ENCODE measurements at places on chromosomes 11 and 22. TPM values are rescaled to one million over a fixed set of nuclear protein-coding genes. Genes with fewer than 3 reads are reported as not detected.
A peak's percentile ranks its signal among the peaks of the same experiment; 100 is the strongest.

Gene MFRP
- total RNA-seq: not detected

DNA sequence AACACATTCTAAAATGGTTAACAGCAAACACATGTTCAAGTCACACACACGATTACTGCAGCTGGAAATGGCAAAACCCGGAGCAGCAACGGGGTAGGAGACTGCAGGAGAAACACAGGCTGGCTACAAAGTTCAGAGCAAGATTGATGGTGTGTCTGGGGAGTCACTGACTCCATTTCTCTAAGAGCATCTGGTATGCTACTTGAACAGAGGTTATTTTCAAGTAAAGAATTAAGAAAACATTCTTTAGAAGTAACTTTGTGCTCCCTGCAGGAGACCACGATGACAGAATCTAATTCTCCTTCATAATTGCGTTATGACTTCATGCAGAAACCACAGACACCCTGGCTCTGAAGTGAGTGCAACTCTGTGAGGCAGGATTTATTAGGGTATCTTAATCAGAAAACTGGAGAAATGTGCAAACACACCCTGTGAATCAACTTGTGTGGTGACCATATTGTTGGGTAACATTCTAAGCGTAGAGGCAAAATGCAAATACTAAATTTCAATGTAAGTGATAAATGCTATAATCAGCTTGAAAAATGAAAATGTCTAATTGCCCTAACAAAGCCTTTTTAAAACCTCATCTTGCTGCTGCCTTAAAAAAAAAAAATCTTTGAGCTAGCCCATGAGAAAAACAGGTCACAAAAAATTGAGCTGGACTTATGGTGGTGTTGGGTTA, 303.0 kb downstream of the CADM1 start:
- no peak overlapping the region for H3K4me3 ChIP-seq
- no peaks in the 10 kb centered on the region for H3K36me3 ChIP-seq
- peak overlapping the region; percentile 63 for H3K27ac ChIP-seq

GRCh38 chr11:77080643-77081210, 14.0 kb downstream of the CAPN5 start:
- H3K4me3 ChIP-seq: no peak overlapping the region
- H3K4me1 ChIP-seq: peaks cover 11% of the 10 kb centered on the region
- no peaks in the 10 kb centered on the region for H3K27me3 ChIP-seq

DNA sequence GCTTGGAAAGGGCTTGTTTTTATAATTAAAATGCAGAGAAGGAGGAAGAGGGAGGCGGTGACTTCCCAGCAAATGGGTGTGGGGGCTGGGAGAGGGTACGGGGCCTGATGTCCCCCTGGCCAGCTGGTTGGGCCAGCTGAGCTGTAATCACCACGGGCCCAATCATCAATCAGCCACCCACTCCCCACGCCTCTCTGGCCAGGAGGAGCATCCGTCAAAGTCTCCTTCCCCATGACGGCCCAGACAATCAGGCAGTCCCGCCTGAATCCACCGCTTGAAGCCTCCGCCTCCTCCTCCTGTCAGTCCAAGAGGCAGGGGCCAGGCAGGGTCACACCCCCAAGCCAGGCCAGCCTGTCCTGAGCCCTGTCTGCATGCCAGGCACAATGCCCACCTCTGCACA, 13.3 kb upstream of the CABP7 start:
- no peak for DNase-seq
- no peak overlapping the region for H3K27ac ChIP-seq
- H3K36me3 ChIP-seq: no peaks in the 10 kb centered on the region
- peaks cover 2% of the 10 kb centered on the region for H3K4me1 ChIP-seq
- H3K27me3 ChIP-seq: peaks cover 18% of the 10 kb centered on the region

DNA sequence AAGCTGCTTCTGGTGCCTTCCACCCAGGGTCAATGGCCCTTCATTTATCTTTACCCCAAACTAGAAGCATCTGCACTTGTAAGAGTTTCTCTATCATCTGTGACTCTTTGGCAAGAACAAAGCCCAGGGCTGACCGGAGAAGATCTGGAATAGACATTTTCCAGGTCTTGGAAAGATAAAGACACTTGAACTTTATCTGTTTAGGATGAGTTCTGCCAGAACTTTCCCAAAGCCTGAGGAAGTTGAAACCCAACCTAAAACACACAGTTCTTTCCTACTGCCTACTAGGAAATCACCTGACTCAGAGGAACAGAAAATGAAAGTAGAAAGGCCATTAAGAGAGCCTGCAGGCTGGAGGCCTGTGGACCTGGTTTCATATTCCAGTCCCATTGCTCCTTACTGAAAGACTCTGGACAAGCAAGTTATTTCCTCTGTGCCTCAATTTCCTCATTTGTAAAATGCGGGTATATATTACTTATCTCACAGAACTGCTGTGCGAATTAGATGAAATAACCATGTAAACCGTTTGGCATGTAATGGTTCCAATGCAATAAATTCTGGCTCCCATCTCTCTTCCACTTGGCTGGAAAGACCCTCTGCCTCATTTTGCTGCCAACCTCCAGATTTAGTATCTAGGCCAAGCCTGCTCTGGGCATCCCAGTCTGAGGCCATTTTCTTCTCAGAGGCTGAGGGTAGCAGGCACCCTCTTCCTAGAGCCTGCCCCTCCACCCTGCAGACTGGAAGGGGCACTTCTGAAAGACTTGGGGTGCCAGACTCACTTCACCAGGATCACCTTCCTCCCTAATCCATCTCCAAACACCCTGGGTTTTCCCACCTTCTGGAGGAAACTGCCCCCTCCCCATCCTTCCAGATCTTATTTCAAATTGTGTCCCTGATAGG, 1.2 kb downstream of the UBE2L6 start:
- peaks cover 26% of the 10 kb centered on the region for H3K4me1 ChIP-seq
- DNase-seq: no peak
- no peaks in the 10 kb centered on the region for H3K36me3 ChIP-seq

DNA sequence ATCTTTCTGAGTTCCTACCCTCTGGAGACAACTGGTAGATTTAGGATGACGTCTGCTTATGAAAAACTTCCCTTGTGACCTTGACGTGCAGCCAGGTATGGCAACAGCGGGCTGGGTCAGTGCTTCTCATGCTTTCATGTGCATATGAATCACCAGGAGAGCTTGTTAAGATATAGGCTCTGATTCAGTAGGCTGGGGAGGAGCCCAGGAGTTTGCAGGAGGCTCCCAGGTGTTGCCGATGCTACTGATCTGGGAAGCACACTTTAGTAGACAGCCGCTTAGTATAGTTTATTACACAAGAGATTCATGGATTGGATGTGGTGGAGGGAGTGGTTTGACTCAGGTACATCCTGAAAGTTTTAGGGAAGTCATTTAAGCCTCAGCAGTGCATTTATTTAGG, 23.8 kb downstream of the DIXDC1 start:
- no peak for DNase-seq
- no peaks in the 10 kb centered on the region for H3K27me3 ChIP-seq
- H3K4me1 ChIP-seq: no peaks in the 10 kb centered on the region
- H3K4me3 ChIP-seq: no peak overlapping the region
